8988T (cell line): ENCODE measurements at places on chromosomes 6 and 20.
A peak's percentile ranks its signal among the peaks of the same experiment; 100 is the strongest.

GRCh38 chr6:87407561-87407900 is 241 bp upstream of the CFAP206 start:
- DNase-seq, result no peak

GRCh38 chr6:154476494-154476893 is 34.0 kb downstream of the CNKSR3 start:
- DNase-seq, result no peak

DNA sequence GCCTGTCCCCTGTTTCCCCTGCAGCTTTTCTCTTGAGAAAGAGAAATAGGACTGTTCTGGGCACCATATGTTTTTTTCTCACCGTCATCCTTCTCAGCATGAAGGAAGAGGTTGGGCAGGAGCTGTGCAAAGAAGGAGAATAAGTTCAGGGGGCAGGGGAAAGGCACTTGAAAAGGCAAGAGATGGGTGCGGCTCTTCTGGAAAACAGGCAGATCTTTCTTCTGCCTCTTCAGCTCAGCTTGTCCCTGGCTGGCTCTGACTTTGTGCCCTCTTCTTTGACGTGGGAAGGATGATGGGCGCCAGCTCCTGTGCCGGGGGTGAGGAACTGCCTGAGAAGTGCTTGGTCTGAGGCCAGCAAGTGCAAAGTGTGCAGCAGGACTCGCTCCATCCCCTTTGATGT is 206.5 kb downstream of the DOK5 start:
- no peak for DNase-seq

DNA sequence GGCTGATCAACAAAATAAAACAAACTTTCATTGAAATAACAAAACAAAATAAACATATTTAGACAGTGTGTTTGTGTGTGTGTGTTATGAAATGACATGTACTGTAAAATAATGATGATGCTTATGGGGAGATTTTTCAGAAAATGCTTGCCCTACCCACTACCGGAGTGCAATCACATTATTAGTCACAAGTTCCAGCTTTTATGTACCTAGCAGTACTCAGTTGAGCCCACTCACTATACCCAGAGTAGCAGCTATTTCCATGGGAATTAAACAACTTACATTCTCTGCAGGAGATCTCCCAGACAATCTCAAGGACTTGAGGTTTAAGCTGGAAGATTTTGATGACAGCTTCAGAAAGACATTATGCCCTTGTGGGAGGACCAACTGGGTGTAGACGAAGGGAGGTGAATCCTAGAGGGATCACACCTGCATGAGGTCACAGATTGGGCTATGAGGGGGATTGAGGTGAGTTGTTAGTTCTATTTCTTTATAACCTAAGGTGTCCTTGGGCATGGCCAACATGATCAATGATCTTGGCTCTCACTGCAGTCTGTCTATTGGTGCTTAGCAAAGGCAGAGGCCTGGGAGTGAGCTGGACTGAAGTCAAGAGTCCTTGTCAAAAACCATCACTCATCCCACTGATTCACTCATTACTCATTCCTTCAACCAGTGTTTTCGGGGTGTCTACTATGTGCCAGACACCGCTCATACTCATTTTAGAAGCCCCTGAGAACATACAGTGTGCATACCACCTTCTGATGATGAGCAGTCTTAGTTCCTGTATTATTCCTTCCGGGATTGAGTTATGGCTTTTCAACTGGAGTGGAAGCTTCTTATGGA is 6.7 kb upstream of the CLIC5 start:
- DNase-seq, result no peak

- DNase-seq, result no peak
Observed at GRCh38 chr20:40579701-40580100, 109.3 kb downstream of the MAFB start.

- DNase-seq, result no peak
Observed at GRCh38 chr6:169383265-169383664, 129.6 kb upstream of the THBS2 start.

- DNase-seq, result no peak
Observed at GRCh38 chr6:6803180-6803977, 214.9 kb downstream of the LY86 start.

DNA sequence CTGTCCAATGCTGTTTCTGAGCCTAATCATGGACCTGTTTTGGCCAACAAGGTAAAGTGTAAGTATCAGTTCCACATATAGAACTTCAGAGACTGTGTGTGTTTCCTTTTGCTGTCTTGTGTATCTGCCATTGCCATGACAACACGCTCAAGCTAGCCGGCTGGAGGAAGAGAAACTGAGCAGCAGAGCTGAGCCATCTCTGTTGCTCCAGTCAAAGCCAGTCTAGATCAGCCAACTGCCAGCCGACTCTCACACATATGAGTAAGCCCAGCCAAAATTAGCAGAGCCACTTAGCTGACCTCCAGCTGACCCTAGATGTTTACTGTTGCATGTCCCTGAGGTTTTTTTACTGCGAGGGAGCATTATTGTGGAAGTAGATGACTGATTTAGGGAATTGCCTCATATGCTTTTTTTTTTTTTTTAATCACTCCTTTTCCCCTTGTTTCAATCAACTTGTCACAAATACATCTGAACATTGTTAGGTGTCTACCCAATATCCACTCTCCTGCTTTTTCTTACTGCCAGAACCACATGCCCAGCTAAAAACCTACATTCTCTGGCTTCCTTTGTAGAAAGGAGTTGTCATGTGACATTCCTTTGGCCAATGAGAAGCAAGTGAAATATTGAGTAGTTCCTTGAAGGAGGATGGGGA is 304.3 kb upstream of the SUPT3H start:
- DNase-seq, result no peak

GRCh38 chr6:2149361-2150006 is 95.9 kb downstream of the GMDS start:
- no peak for DNase-seq

- DNase-seq, result no peak
Observed at GRCh38 chr20:4371623-4372251, 350.0 kb upstream of the PRND start.

DNA sequence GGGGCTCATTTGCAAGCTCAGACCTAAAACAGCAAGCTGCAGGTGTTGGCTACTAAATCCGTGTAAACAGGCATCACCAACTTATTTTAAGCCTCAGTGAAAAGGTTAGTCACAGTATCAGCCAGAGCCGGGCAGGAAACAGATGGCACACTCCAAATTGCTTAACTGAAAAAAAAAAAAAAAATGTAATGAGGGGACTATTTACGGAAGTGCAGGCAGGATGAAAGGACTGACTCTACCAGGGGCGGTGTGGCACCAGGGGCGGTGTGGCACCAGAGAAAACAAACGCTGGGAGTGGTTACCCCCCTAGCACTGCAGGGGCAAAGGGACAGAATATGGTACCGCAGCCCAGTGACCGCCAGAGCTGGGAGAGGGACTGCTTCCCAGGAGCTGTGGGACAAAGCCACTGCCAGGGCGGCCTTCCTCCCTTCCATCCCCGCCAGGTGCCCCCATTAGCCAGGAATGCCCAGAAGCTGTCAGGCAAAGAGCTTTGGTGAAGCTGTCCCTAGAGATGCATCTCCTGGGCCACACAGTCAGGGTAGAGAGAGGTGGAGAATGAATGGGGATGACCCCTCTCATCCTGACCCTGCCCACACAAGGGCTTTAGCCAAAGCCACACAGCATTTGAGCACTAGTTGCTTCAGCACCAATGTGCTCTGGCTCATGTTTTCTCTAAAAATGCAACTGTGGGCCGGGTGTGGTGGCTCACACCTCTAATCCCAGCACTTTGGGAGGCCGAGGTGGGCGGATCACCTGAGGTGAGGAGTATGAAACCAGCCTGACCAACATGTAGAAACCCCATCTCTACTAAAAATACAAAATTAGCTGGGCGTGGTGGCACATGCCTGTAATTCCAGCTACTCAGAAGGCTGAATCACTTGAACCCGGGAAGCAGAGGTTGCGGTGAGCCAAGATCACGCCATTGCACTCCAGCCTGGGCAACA is 39.6 kb upstream of the GFOD1 start:
- no peak for DNase-seq

DNA sequence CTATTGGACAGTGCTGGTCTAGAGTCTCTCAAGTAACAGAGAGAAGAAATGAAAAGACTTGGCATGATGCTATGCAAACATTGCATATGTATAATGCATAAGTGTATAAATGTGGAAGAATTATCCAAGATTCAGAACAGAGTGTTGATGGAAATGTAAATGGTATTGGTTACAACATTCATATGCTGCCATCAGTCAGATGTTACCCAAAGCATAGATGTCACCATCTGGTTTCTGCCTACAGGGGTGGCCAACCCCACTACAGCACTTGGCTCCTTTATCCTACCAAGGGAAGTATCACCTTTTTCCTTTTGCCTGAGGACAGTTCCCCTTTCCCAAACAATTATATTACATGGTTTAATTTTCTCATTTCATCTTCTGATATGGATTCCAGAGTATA is 11.9 kb downstream of the POPDC3 start:
- DNase-seq, result no peak

DNA sequence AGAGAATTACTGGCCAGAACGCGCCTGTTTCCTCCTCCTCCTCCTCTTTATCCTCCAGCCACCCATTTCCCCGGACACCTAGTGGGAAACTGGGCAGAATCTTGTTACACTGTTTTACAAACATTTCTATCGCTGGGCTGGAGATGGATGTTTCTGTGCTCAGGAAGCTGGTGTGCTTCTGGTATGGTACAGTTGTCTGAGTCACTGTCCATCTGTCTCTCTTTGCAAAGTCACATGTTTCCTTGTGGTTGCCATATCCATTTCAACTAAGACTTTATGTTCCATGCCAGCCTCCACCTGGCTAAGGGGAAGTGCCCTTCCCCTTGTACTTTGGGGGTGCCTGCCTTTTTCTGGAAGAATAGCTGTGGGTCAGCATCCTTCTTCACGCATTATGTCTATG is 52.9 kb upstream of the SLC22A16 start:
- no peak for DNase-seq

- peak; percentile 16 for DNase-seq
Observed at GRCh38 chr6:56292505-56293181, 45.3 kb upstream of the COL21A1 start.
